ENCODE measurements at places on chromosomes 6 and 20.

DNA sequence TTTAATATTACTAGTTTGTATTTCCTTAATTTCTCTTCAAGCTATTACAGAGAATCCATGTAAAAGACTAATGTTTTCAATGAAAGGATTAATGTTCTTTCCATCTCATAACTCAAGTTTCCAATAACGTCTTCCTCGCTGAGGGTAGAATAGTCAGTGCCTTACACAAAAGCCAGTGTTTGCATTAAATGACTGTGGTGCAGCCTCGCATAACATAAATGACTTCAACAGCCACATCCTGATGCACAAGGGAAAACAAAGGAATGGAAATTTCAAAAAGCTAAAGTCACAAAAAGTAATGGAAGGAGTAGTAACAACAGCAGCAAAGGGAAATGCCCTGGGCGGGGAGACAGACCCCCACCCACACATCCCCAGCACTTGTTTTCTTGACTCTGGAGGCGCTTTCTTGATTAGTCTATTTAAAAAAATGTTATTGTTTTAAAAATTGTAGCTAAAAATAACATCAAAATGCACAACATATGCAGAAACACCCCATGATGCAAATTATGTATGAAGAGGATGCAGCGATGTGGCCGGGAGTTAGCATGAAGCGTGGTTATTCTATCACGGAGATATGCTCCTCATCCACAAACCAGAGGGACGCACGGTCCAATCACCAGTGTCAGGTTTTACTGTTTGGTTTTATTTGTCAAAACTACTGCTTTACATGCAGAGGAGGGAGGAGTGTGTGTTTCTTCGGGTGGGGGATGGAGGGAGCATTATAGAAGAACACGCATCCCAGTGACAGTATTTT lies 228.6 kb downstream of the GMPR start:
- DNase-seq, result no peak

DNA sequence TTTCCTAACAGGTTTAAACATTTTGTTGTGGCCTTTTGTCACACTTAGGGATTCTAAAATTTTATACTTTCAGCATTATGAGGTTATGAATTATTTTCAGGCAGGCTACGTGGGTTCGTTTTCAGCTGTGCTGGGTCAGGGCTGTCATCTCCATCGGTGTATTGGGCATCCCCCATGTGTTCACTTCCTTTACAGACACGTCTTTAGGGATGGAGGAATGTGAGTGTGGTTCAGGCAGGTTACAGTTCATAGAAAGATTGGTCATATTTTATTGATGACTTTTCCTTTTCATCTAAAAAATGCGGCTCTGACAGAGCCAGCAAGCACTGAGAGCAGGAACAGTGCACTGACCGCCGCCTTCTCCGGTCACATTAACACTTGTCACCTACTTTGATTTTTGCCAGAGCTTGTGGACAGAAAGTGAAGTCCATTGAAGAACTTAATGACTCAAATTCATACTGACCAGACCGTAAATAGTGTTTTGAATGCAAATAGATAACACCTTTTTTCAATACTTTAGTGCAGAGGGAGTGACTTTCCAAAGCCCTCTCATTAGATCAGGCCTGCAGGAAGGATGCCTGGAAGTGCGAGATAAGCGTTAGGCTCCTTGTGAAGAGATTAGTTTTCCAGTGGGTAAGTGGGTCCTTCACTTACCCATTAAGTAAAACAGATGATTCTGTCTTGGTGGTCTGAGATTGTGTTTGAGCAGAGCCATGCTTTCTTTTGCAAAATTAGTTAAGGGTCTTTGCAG lies 113.1 kb downstream of the TIAM2 start:
- DNase-seq, result no peak

DNA sequence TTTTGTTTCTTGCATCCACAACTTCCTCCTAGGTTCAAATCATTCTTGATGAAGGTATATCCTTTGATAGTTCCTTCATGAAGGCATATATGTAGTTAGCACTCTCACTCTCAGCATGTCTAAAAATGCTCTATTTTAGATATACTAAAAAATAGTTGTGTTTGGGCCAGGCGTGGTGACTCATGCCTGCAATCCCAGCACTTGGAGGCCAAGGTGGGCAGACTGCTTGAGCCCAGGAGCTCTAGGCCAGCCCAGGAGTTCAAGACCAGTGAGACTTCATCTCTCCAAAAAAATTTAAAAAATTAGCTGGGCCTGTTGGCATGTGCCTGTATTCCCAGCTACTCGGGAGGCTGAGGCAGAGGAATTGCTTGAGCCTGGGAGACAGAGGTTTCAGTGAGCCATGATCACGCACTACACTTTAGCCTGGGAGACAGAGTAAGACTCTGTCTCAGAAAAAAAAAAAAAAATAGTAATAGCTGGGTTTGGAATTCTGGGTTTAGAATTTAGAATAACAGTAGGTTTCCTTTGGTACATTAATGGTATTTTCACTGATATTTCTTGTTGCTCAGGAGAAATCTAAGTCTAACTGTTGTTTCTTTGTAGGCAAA lies 7.0 kb downstream of the SERAC1 start:
- DNase-seq, result no peak

- DNase-seq, result no peak
Observed at GRCh38 chr20:46058599-46059281, 29.7 kb downstream of the SLC12A5 start.

DNA sequence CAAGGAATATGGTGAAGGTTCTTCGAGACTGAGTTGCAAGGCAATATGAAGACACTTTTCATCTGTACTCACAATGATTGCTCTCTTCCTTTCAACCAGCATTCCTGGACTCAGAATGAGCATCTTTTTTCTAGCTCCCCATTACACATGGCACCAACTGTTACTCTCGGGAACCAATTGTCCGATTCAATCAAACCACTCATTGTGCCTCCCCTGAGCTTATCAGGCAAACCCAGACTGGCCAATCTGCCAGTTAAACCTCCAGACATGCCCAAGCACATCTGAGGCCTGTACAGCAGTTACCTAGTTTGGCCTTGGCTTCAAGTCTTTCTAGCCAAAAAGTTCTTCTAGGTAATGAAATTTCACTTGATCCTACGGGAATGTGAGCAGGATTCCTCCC lies 164.1 kb downstream of the ID4 start:
- no peak for DNase-seq

DNA sequence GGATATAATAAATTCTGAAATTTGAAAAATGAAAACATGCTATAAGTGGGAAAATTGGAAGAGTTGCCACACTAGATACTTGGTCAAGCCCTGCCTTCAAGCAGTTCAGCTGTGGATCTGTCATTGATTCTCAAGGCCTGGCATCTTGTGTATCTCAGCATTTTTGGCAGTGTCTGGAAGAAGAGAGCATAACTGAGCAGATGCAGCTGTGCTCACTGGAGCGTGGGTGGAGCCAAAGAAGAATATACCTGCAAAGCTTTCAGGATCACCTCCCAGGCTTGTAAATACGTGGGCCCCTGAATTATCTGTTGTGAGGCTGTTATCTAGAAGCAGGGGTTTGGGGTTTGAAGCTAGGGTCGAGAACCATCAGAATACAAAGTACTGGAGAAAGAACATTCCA lies 31.3 kb upstream of the CHD6 start:
- DNase-seq, result no peak

GRCh38 chr20:35963878-35964277 lies 4.5 kb upstream of the CNBD2 start:
- no peak for DNase-seq

DNA sequence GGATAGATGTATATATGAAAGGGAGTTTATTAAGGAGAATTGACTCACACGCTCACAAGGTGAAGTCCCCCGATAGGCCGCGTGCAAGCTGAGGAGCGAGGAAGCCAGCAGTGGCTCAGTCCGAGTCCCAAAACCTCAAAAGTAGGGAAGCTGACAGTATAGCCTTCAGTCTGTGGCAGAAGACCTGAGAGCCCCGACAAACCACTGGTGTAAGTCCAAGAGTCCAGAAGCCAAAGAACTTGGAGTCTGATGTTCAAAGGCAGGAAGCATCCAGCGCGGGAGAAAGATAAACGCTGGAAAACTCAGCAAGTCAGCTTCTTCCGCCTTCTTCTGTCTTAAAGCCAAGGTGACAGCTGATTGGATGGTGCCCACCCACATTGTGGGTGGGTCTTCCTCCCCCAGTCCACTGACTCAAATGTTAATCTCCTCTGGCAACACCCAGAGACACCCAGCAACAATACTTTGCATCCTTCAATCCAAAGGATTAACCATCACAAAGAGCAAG lies 102.6 kb upstream of the GJE1 start:
- no peak for DNase-seq

DNA sequence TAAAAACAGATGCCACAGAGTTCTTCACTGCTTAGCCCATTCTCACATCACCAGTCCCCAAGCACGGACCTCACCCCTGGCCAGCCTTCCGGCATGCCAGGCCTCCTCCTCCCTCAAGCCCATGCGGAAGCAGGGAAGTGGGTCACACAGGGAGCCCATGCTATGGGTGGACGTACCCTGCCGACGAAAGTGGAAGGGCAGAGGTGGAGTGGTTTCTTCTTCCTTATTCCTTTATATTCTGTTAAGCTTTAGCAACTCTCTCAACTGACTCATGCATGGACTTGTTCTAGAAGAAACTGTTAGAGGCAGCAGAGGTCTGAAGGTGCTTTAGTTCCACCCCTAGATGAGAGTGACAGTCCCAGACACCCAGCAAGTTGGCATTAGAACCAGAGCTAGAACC lies 118.6 kb downstream of the LY86 start:
- DNase-seq, result no peak

- no peak for DNase-seq
Observed at GRCh38 chr6:35078896-35079295, 62.2 kb downstream of the TCP11 start.

All from stimulated activated CD8-positive, alpha-beta memory T cell treated with anti-CD3 and anti-CD28 coated beads, Interleukin-15, amount 100 ng/mL, for 48 hours (primary cell).